ENCODE measurements at places on chromosomes 11 and 22.

DNA sequence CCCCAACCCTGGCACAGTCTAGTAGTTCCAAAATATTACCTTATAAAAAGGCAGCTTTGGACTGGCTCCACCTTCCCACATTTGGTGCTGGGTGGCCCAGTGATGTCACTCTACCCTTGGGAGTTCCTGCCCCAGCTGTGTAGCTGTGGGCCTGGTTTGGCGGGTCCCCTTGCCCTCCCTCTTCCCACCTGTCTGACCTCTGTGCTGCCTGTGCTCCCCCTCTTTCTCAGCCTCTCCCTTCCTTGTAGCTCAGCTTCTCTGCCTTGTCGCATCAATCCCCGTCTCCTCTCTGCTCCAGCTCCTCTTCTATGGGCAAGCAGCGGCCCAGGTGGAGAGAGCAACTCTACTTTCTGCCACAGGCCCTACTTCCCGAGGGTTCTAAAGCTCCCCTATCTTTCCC is 54.6 kb downstream of the CHRDL2 start:
- no peak for DNase-seq

DNA sequence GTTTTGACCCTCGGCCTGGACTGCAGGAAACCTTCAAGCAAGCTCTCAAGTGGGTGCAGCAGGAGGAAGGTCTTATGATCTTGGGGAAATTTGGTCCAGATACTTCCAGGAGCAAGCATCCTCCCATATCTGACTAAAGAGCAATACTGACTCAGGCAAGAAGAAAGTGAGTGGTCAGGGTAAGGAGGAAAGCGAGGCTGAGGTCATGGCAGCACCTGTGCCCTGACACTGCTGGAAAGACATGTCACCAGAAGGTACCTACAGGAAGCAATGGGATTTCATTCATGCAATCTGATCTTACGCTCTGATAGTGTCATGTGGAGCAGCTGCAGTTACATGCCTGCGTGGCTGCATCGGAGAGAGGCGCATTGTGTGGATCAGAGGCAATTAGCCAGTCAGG is 6.5 kb upstream of the TOP3B start:
- no peak for DNase-seq

DNA sequence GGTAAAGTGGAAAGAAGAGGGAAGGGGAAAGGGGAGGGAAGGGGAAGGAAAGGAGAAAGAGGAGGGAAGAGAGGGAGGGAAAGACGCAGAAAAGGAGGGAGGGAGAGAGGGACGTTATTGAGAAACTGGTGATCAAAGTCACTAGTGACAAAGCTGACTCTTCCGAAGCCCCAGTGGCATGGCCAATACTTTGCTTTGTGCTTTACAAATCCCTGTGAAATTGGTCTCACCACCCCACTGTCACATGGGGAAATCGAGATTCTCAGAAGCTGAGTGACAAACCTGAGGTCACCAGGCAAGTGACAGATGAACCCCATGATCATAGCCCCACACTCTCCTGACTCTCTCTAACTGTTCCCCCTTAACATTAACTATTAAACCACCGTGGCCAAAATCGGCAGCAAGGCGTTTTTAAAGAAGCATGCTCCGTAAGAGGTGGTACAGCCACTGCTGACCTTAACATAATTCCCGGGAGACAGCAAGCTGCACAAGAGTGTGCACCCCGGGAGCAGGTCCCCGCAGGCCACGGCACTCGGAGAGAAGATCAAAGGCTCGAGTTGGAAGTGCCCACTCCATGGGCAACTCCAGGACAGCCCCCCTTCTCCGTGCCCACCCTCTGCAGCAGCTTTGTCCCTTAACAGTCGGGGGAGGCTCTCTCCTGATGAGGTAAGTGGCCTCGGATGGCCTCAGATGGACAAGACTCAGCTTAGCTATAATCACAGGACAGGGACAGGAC is 34.8 kb downstream of the CELSR1 start:
- no peak for DNase-seq

- no peak for DNase-seq
Measured at GRCh38 chr22:50002791-50003190, 9.8 kb downstream of the IL17REL start.

DNA sequence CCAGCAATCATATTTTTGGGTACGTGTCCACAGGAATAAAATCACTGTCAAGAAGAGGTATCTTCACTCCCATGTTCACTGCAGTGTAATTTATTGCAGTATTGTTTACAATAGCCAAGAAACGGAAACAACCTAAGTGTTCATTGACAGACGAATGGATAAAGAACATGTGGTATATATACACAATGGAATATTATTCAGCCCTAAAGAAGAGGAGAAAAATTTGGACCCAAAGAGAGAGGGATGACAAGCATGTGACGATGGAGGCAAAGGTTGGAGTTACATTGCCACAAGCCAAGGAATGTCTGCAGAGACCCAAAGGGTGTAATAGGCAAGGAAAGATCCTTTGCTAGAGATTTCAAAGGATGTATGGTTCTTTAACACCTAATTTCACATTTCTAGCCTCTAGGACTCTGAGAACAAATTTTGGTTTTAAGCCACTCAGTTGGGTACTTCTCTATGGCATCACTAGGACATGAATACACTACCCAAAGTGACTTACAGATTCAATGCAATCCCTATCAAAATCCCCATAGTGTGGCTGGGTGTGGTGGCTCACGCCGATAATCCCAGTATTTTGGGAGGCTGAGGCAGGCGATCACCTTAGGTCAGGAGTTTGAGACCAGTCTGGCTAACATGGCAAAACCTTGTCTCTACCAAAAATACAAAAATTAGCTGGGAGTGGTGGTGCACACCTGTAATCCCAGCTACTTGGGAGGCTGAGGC is 31.1 kb upstream of the TOP3B start:
- no peak for DNase-seq

DNA sequence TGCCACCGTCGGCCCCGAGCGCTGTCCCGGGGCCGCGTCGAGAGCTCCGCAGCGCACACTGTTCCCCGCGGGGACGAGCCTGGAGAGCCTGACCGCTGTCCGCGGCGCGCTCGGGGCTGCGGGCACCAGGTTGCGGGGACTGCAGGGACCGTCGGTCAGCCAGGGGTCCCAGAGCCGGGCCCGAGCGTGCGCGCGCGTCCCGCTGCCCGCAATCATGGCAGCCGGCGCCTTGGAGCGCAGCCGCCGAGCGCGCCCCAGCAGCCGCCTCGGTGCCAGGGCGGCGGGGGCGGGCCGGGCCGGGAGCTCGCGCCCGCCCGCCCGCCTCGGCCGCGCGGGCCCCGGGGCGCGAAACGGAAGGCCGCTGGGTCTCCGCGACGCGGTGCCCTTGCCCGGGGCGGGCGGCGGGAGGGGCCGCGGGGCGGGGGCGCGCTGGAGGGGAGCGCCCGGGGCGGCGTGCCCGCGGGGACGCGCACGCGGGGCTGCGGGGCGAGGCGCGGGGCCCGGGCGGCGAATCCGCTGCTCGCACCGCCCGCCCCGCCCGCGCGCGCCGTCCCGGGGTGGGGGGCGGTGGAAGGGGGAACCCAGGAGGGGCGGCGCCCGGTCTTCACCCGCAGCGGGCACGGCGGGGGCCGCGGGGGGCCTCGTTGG is 79.4 kb upstream of the PPARA start:
- no peak for DNase-seq

DNA sequence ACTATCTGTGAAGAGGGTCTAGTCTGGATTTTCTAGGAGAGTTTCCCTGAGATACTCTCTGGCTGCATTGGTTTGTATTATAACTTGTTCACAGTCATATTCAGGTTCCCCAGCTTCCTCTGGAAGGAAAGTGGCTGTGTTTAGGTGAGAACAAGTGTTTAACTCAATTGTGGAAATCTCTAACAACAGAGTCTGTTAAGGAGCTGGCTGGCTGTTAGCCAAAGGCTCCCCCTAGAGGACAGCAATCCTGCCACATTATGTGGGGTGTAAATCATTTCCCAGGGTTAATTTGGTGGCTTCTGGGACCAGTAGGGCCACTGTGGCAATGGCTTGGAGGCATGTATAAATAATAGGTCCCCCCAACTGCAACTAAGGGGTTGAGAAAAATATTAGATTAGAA is 18.4 kb downstream of the MS4A6E start:
- no peak for DNase-seq

GRCh38 chr22:35541254-35541748 is 670 bp downstream of the RASD2 start:
- DNase-seq, result no peak

DNA sequence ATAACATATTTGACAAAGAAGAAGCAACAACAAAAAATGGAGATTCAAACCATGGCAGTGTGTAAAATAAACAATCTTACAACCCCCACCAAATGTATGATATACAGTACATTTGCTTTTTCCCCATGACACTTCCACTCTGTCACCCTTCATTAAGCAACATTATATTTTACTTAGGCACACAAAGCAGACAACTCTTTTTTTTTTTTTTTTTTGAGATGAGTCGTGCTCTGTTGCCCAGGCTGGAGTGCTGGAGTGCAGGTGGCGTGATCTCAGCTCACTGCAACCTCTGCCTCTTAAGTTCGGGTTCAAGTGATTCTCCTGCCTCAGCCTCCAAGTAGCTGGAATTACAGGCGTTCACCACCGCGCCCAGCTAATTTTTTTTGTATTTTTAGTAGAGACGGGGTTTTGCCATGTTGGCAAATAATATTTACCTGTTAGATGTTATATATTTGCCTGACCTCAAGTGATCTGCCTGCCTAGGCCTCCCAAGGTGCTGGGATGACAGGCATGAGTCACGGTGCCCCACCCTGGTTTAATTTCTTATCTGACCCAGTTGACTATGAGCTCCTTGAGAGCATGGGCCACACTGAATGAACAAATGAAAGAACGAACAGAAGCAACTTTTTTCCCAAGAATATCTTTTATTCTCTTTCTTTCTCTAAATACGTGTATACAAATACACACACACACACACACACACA is 5.5 kb upstream of the PCF11 start:
- no peak for DNase-seq

- no peak for DNase-seq
Measured at GRCh38 chr11:70873736-70874412, 378.5 kb downstream of the SHANK2 start.

GRCh38 chr11:46537121-46537520 is 56.7 kb downstream of the AMBRA1 start:
- DNase-seq, result no peak

- no peak for DNase-seq
Measured at GRCh38 chr22:28103596-28103995, 184.5 kb upstream of the PITPNB start.

DNA sequence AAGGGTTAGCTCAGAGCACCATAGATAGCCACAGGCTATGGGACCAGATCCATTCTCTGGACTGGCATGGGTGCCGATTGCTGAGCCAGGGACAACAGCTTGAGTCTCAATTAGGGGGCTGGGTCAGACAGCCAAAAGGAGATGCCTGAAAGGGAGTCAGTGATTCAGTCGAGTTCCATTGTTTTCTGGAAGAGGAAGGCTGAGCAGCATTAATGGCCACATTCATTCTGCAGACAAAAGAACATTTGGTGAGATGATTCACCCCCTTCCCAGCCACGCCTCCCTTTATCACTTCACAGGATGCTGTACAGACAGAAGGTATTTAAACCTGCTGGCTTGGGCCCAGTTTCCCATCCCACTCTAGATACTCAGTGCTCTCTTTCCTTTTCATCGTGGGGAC is 131.9 kb downstream of the ADAMTS15 start:
- DNase-seq, result peak; percentile 20

DNA sequence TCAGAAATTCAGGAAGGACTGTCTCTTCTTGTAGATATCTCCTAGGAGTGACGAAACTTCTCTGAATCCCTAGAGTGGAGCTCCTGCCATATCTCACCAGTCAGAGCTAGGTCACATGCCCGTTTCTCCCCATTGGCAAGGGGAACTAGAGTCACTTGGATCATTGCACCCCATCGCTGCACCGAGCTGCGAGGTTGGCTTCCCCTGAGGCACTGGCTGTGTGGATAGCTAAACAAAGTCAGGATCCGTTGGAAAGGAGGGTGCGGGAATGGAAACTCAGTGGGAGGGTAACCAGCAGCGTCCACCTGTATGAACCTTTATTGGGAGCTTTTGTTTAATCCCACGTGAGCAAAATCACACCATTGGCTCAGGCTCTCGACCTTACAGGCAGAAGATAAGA is 283.8 kb downstream of the BRD1 start:
- DNase-seq, result no peak

DNA sequence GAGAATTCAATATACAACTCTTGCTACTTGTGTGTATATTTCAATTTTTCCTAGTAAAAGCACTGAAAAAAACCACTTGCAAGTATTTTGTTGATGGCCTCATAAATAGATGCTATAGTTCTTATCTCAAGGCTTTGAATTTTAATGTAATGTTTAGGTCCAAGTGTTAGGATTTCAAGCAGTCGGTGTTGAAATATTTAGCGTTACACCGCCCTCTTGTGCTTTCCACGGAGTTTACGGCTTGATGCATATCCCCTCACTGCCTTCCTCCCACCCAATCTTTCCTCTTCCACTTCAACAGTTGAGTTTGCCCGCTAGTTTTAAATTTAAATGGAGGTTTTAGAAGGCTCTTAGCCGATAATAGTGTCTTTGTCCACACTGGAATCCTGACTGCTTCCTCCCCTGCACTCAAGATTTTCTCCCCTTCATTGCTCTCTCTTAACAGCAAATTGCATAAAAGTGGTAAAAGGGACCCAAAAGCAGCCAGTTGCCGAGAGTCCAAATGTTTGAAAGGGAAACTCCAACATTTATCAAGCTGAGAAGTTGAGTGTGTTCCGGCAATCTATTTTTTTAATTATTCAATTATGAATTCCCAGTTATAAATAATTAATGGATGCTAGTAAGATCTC is 25.9 kb upstream of the HTATIP2 start:
- no peak for DNase-seq

- no peak for DNase-seq
Measured at GRCh38 chr11:130813196-130813595, 103.1 kb downstream of the SNX19 start.

GRCh38 chr11:114762408-114762807 is 84.1 kb downstream of the NXPE2 start:
- DNase-seq, result peak; percentile 23

- DNase-seq, result no peak
Measured at GRCh38 chr11:32098142-32098903, 7.4 kb downstream of the RCN1 start.

- no peak for DNase-seq
Measured at GRCh38 chr11:76322540-76322939, 58.4 kb downstream of the THAP12 start.

GRCh38 chr11:108790501-108791299 is 125.8 kb downstream of the DDX10 start:
- no peak for DNase-seq

DNA sequence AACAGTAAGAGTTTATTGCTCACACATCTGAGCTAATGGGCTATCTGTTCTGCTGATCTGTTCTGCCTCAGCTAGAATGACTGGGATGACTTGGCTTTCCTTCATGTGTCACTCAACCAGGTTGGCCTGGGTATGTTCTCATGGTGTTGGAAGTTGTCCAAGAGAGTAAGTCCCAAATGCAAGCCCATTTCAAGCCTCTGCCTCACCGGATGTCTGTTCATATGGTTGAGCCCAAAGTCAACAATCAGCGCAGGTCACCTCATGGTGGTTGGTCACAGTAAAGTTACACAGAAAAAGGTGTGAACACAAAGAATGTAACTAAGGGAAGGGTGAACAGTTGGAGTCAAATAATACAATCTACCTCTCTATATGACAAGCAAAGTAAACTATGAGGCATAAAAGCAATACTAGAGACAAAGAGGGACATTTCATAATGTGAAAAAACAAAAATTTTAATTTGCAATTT is 1.9 kb downstream of the GDPD4 start:
- no peak for DNase-seq
